ENCODE measurements at places on chromosomes 16 and 17.

DNA sequence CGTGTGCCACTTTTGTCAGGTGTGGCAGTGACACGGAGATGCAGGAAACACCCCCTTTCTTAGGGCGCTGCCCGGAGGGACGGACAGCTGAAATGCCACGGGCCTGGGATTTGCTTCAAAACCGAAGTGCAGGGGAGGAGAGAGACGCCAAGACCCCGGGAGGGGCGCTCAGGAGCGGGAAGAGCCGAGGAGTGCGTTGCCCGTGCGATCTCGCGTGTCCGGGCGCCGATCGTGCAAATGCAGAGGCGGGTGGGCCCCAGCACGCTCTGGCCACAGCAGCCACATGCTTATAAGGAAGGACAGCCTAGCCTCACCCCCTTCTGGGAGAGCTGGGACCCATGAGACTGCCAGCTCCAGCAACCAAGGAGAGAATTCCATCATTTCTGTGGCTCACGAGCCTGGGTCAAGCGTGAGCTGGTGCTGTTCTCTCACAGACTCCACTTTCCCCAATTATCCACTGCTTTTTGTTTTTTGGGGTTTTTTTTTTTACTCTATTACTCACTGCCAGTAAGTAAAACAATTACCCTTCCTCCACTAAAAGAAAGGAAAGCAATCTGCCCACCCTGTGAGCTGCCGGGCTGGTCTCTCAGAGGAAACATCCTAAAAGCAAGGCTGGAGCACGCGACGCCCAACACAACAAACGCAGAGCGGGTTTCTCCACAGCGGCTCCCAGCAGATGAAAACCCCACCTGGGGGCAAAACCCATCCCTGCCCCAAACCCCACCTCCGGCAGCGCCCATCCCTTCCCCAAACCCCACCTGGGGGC lies 27.2 kb upstream of the C16orf95 start:
- DNase-seq = no peak

DNA sequence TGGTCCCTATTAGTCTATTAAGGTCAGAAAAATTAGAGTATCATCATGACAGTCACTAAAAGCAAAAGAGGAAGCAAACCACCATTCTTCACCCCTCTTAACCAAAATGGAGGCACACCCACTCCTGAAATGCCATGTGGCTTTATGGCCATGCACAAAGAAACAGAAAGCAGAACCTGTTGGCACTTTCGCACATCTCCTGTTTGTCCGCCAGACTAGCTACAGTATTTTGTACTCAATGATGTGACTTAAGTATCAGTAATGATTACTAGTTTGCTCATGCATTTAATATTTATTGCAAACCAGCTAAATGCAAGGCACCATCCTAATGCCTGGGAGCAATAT lies 70.2 kb upstream of the GNAO1 start:
- no peak for DNase-seq

DNA sequence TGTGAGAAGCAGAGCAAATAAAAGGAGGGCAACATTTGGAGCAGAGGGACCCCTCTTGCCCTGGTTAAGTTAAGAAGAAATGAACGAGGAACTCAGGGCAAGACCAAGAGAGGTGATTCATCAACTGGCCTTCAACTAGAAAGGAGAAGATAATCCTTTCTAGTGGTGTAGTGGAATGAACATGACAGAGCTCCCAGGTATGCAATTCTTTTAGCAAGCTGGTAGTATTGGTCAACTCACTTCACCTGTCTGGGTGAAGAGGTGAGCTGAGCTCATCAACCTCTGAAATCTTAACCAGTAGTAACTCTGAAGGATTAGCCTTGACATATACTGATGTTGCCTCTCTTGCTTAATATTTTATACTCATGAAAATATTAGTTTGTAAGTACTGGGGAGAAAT lies 1024.7 kb upstream of the GOT2 start:
- DNase-seq = no peak

DNA sequence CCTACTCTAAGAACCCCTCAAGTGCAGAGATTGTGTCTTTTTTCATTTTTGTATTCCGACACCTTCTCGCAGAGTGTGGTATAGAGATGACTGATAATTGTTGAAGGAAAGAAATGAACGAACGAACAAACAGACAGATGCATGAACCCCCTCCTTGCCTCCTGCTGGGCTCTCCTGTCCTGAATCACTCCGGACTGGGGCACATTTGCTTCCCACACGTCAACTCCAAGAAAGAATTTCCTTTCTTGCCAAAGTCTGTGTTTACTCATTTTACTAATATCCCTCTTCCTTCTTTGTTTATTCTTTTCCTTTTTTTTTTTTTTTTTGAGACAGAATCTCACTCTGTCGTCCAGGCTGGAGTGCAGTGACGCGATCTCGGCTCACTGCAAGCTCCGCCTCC lies 37.5 kb upstream of the BHLHA9 start:
- DNase-seq = no peak

GRCh38 chr17:17626151-17626805 lies 34.8 kb upstream of the PEMT start:
- no peak for DNase-seq

All from stimulated activated CD4-positive, alpha-beta T cell treated with anti-CD3 and anti-CD28 coated beads, Interleukin-1b, Interleukin-23, amount 100 ng/mL, for 24 hours (primary cell).